ENCODE measurements at places on chromosomes 1 and 21.
A peak's percentile ranks its signal among the peaks of the same experiment; 100 is the strongest.

DNA sequence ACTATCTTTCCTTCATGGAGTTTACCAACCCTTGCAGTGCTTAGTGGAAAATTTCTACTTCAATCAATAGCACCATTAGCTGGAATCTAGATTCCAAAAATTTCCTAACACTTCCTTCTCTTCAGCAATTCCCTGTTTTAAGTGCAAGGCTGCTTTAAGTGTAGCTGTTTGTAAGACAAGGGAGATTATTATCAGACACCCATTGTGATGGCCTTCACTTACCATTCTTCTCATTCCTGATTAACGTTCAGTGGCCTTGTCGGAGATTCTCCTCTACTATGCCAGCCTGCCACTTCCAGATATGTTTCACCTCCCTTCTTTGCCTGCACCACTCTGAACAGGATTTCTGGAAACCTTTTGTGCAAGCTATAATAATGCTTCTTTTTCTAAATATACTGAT lies 464.9 kb upstream of the ADGRL2 start:
- no peak for DNase-seq

DNA sequence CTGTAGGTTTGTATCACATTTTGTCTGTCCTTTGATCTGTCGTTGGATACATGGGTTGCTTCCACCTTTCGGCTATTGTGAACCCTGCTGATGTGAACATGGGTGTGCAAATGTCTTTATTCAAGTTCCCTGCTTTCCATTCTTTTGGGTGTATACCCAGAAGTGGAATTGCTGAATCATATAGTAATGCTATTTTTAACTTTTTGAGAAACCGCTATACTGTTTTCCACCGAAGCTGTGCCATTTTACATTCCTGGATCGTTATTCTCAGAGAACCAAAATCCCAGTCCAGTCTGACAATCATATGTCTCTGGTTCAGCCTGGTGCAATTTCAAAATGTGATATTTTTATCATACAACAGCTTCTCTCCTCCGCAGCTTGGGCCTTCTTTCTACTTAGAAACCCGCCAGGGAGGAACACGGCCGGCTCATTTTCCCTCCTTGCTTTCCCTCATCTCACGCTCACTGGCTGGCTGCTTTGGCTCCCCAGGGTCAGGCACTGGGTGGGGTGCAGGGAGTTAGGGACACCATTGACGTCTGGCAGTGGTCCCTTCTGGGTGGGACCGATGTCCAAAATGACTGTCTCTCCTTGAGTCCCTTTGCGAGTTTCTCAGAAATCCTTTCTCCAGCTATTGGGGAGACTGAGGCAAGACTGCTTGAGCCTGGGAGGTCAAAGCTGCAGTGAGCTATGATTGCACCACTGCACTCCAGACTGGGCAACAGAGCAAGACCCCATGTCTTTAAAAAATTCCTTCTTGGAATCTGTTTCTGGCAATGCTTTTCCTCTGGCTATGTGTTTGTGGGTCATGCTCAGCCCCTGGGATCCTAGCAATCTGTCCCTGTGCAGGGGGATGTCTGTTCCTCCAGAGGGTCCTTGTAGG lies 73.5 kb upstream of the AKT3 start:
- no peak for DNase-seq

GRCh38 chr1:71196685-71197084 lies 115.8 kb upstream of the ZRANB2 start:
- DNase-seq = peak; percentile 4

- no peak for DNase-seq
Observed at GRCh38 chr1:109895720-109896504, 14.7 kb upstream of the CSF1 start.

DNA sequence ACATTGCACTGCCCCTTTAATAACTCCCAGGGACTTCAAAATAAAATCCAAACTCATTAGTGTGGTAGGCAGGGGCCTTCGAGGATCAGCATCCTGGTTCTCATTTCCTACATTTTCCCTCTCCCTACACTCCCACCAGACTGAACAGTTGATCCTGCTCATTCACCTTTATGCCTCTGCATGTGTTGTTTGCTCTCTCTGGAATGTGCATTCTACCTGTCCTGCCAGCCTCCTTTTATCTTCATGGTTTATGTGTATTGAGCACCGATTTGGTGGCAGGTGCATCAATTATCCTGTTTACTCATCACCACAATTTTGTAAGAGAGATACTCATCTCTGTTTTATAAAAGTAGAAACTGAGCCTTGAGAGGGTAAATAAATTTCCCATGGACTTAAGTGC lies 125.0 kb downstream of the ADSS2 start:
- no peak for DNase-seq

- no peak for DNase-seq
Observed at GRCh38 chr1:90023691-90024090, 28.8 kb downstream of the ZNF326 start.

GRCh38 chr1:26747048-26747447 lies 40.7 kb upstream of the PIGV start:
- no peak for DNase-seq

- DNase-seq = no peak
Observed at GRCh38 chr1:67085326-67085725, 31.4 kb upstream of the SLC35D1 start.

GRCh38 chr1:221712198-221712684 lies 29.6 kb downstream of the DUSP10 start:
- DNase-seq = peak; percentile 92

DNA sequence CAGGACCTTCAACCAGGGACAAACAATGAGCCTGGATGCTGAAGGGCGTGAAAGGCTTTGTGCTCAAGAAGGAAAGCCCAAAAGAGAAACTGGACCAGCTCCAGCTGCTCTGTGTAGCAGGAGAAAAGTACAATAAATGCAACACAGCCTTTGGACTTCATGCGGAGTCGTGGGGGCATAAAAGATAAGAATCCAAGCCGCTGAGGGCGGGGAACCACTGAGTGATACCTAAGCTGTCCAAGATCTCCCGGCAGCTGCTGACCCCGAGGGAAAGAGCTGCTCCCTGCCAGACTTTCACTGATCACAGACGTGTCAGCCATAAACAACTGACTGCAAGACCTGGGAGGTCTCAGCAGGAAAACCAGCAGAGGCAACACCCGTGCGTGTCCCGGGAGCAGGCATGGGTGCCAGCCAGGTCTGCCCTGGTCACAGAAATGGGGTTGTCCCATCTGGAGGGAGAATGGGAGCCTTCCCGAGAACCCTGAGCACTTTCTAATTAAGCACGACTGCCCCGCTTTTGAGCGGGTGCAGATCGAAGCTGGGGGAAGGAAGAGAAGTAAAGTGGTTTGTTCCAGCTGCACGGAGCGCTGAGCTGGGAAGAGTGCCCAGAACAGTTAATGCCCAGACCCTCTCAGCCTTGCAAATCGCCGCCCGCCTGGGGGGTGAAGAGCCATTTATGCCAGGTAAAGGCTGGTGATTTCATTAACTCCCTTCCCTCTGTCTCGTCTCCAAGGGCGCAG lies 68.3 kb upstream of the TARDBP start:
- DNase-seq = no peak

GRCh38 chr21:14903172-14903865 lies 161.5 kb downstream of the NRIP1 start:
- DNase-seq = no peak

DNA sequence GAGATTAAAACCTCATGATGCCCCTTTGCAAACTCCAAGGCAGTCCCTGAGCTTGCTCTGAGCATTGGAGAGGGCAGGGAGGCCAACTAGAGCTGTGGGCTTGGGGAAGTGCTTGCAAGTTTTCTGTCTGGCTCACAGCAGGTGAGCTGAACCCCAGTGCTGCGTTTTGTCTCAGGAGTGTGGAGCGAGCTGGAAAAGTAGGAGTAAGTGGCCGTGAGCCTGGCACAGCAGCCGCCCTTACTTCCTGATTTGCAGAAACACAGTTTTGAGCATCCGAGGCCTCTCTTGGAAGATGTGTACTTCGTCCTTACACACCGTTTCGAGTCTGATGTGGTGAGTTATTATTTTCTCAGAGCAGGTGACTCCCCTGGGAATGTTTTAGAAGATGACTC lies 221.2 kb upstream of the C1orf174 start:
- DNase-seq = no peak

DNA sequence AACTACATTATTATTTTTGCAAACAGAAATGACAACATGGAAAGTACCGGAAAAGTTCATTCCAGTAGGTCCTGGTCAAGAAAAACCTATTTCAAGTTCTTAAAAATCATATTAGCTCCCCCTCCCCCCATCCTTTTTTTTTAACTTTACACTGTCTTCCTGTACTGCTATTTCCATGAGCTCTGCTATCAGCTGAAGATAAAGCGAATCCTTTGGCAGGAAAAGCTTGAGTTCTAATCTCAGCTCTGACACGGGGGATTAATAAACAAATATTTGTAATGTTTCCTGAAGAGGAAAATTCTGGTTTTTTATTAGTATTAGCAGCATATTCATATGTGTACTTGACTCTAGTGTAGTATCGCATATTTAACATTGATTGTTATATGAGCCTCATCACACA lies 190.7 kb upstream of the ESRRG start:
- no peak for DNase-seq

DNA sequence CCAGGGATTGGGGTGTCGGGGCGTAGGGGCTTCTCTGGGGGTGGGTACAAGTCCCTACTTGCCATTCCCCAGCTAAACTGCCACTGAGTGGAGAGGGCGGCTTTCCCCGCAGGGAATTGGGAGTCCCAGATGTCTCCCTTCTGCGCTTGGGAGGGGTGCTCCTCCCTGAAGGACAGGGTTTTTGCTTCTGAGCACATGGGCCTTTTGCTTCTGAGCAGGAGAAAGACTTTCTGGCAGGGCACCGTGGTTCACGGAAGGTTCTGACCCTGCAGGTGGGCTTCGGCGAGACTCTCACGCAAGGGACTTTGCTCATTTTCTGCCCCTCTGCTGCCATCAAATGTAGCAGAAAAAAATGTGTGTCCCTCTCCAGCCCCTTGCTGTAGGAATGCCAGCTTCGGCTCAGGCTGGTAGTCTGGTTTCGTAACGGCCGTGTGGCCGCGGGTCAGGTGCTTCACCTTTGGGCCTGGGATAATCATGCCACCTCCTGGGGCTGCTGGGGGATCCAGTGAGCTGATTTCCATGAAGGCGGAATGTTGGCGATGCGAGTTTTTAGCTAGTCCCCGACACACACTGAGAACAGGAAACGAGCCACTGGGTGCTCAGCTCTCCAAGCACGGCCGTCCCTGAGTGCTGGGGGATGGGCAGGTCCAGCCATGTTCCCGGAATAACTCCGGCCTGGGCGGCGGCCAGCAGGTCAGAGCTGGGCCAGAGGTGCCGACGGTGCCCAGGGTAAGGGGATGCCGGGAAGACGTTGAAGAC lies 364.0 kb downstream of the CAMTA1 start:
- DNase-seq = no peak

GRCh38 chr21:16357994-16358393 lies 628.2 kb downstream of the USP25 start:
- DNase-seq = no peak

DNA sequence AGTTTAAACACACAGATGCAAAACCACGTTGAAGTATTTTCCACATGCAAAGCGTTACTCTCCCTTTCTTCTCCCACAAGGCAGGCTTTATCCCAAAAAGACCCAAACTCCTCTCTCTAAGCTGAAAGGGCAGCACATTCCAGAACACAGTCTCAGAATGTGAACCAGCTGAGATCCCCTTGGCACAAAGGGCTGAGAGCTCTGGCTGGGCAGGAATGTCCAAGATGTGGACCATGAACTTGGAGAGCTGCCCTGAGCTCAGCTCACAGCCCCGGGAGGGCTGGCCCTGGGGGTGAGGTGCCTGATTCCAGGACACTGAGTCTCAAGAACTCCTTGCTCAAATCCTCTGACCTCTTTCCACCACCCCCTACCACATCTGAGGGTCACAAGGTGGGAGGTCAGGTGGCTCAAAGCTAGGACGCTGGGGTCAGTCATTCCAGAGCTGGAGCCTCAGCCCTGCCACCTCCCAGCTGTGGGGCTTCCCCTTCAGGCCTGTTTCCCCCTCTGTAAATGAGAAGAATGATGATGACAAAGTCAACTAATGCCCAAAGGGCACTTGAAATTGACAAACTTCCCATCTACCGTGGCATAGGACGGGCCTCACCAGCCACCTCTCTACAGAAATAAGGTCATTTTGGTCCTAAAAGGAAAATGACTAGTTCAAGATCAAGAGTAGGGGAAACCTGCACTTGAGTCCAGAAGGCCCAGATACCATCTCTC lies 11.5 kb downstream of the ALDH4A1 start:
- no peak for DNase-seq

DNA sequence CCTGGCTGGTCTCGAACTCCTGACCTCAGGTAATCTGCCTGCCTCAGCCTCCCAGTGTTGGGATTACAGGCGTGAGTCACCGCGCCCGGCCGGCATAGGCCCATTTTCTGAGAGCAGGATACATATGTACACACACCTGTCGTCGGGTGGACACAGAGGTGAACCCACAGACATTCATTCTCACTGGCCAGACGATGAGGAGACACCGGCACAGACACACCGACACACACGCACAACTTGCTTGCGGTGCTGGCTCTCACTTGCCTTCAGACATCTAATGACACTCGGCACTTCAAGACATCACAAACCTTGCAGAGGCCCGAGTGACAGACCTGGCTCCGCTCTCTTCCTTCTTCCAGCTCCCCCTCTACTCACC lies 579 bp downstream of the PTCH2 start:
- DNase-seq = no peak

GRCh38 chr1:200899015-200899386 lies 4.3 kb downstream of the INAVA start:
- no peak for DNase-seq

GRCh38 chr1:11676386-11677103 lies 4.4 kb downstream of the MAD2L2 start:
- no peak for DNase-seq

DNA sequence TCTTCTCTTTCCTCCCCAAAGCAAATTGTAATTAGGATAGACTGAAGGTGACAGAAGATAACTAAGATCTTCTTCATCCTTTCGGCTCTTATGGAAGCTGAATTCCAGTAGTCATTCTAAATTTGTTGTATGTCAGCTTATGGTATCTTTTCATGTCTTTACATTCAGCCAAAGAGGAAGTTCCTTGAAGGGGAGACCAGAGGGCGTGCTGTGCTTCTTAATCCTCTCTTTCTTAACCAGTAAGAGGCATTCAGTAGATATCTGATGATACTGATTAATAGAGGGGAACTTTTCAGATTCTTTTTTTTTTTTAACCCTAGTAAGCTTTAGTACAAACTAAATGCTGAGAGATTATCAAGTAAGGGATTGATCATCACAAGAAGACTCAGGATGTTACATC lies 102.3 kb downstream of the OSBPL9 start:
- no peak for DNase-seq

DNA sequence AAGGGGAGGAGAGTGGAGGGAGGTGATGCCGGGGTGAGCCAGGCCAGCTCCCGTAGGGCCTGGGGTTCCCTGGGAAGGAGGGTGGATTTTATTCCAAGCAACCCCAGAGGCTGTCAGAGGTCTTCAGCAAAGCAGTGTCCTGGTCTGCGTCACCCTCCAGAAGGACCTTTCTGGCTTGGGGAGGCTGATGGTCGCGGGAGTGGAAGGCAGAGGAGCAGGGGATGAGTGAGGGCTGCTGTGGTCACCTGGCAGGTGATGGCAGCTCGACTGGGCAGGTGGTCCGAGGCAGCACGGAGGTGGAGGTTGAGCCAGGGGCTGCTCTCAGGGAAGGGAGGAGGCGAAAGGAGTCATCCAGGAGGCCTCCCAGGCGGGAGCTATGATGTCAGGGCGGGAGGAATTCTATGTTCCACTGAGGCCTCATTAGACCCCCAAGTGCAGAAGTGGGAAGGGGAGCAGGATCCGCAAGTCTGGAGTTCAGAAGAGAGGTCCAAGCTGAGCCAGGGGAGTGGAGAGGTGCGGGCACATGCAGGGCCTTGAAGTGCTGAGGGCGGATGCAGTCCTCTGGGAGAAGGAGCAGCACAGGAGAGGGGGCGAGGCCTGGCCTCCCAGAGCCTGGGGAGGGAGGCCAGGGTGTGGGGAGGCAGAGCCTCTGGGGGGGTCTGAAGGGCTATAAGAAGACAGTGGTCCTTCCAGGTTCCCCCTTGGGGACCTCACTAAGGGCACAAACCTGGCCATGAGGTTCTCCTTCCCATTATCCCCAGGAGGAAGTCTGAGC lies 33.3 kb downstream of the BMP8A start:
- DNase-seq = no peak

All from non-pigmented ciliary epithelial cell (primary cell).